Mucosa of descending colon (tissue), 3 donors: ENCODE measurements at places on chromosomes 3 and 15. TPM values are rescaled to one million over a fixed set of nuclear protein-coding genes. Genes with fewer than 3 reads are reported as not detected.

DNA sequence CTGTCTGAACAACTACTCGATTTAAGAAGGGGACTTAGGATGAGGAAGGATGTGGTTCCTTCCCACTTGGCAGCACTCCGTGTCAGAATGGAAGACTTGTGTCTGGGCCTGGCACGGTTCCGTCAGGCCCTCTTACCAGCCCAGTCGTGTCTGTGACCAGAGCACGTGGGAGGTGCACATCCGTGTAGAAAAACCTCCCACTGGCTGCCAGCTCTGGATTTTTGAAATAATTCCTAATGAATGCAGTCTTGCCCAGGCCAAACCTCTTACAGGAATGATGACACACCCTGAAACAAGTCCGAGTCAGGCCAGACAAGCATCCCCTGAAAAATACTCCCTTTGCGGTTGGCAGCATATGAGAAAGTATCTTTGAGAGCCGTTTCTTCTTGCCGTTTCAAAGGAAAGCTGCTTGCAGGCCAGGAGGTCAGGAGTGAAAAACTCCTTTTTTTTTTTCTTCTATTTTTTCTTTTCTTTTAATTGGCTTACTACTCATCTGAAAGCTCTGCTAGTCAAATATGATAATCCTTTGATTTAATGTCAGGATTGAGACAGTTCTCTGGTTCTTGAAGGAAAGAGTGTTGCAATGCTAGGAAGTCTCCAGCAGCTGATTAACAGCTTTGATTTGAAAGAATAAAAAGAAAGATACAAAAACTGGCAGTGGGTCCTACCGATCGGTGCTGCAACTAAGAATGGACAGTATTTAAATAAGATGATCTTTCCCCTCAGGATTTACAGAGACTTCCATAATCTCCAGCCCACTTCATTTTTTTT lies 19.8 kb downstream of the IL1RAP start:
- DNase-seq = peak; percentile 58

DNA sequence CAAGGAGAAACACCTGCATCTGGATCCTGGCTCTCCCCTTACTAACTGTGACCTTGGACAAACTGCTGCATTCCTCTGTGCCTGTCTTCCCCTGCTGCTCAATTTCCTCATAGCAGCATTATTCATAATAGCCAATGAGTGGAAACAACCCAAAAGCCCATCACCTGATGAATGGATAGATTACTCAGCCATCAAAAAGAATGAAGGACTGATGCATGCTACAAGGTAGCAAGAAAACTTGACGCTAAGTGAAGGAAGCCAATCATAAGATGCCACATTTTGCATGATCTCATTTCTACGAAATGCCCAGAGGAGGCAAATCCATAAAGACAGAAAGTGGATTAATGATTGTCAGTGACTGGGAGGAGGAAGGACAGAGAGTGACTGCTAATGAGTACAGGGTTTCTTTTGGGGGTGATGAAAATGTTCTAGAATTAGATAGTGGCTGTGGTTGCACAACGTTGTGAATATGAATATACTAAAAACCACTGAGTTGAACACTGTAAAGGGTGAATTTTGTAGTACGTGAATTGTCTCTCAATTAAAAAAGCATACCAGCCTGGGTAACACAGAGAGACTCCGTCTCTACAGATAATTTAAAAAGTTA lies 11.2 kb downstream of the IGDCC4 start:
- DNase-seq = no peak

GRCh38 chr15:99722406-99722805 lies 10.8 kb downstream of the LYSMD4 start:
- DNase-seq = no peak

- DNase-seq = no peak
Measured at GRCh38 chr3:188697127-188697526, 474.6 kb upstream of the TPRG1 start.

DNA sequence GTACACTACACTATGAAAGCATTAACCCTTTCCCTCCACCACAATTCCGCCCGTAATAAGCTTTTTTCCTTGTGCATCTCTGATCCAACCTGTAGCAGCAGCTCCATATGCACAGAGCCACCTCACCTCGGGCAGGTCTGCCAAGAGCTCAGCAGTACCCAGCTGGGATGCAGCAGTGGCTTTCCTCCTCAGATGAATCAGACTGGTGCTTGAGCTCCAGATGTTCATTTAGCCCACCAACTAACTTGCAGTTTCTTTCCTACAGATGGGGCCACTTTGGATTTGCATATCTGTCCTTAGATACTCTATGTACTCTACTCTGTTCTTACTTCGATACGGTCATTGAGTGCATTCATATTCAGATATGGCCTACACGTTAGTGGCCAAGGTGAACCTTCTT lies 14.8 kb upstream of the FSIP1 start:
- DNase-seq = no peak

DNA sequence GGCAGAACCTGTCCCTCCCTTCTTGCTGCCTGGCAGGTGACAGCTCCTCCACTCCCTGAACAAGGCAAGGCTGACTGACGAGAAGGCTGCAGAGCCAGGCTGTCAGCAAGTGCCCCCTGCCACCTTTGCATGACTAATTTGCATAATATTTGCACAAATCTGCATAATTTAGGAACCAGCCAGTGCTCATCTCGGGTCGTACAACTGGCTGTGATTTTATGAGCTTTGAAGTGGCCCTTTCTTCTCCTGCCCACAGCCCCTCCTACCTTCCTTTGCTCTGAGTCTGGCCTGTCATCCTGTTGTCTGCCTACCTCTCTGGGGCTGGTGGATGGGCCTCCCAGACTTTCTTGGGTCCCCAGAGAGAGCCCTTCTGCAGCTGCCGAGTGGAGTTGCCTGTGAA lies 58.9 kb downstream of the LINGO1 start:
- no peak for DNase-seq

GRCh38 chr15:34324933-34325332 lies 12.6 kb downstream of the SLC12A6 start:
- DNase-seq = no peak

- DNase-seq = no peak
Measured at GRCh38 chr3:188205992-188206416, 52.0 kb downstream of the LPP start.

DNA sequence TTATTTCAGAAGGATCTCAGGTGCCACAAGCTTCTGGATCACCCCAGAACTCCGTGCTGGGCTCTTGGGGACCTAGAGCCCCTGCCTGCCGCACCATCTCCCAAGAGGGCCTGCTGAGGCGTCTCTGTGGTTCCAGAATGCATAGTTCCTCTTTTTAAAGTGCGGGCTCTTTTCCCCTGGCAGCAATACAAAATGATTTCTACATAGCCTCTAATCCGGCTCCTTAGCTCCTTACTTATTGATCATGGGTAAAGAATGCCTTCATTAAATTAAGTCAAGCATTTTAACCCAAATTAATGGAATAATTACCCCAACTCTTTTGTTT lies 121.9 kb downstream of the ATP10A start:
- DNase-seq = no peak

Gene AMT
- total RNA-seq = 36.3 TPM

Gene TMC3
- total RNA-seq = not detected

Gene LRRIQ4
- total RNA-seq = not detected

Gene C3orf49
- total RNA-seq = not detected
